ENCODE measurements at places on chromosomes 6 and 20.
A peak's percentile ranks its signal among the peaks of the same experiment; 100 is the strongest.

- DNase-seq, result no peak
These were observed 11.9 kb downstream of the ASF1A start for GRCh38 chr6:118905851-118906250.

- no peak for DNase-seq
These were observed 57.4 kb upstream of the FOXC1 start for GRCh38 chr6:1552296-1552761.

- DNase-seq, result peak; percentile 82
These were observed 59.9 kb downstream of the SULF2 start for GRCh38 chr20:47725248-47725973.

DNA sequence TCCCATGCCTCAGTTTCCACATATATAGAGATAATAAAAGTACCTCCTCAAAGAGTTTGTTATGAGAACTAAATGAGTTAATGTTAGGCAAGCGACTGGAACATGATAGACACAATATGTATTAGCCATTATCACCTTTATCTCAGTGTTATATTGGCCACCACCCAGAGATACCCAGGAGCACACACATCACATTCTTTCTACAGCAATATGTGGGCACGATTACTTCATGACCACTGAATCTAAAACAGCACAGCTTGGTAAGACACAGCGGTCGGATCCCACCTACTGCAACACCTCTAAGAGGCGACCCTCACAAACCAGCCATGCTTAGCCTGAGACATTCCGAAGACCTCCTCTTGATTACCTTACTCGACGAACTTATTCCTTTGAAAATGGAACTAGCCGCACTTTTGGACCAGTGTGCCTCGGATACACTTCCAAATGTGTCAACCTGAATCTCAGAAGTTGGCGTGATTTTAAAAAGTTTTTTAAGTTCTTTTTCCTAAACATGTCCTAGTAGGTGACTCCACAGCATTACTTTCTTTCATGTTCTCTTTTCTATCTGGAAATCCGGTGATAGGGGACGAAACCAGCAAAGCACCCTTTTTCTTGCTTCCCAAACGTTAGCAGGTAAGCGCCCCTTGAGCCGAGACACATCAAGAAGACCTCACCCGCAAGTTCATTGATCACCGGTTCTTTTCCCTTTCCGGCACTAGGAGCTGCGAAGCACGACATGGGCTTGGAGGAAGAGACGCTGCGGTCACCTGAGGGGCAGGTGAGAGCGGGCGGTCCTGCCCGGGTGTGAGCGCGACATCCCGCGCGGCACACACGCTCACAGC, 923 bp downstream of the GMDS start:
- peak; percentile 2 for DNase-seq

GRCh38 chr6:121886223-121886830, 450.9 kb downstream of the GJA1 start:
- DNase-seq, result no peak

- DNase-seq, result no peak
These were observed 30.4 kb downstream of the DEFB114 start for GRCh38 chr6:49933526-49933925.

DNA sequence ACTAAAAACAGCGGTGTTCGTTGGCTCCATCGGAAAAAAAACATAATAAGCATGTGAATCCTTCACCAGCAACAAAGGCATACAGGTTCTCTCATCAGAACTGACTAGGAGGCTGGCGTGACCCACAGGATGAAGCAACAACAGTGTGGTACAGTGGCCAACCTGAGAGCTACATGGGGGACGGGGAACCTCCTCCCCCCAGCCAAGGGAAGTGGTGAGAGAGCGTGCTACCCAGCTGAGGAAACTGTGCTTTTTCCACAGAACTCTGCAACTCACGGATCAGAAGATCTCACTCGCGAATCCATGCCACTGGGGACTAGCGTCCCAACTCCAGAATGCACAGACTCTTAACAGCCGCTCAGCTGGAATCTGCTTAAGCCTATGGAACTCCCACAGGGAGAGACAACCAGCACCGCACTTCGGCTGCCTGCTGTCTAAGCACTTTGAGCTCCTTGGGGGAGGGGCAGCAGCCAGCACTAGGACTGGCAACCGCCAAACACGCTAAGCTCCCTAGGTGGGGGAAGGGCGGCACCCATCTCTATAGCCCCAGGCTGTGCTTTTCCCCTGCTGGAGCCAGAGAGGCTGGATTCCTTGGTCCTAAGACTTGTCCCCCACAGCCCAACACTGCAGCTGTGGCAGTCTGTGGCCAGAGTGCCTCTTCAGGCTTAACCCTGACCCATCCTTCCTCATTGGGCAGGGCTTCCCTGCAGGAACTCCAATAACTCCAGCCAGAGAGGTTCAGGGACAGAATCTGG, 538.3 kb upstream of the BTBD3 start:
- DNase-seq, result no peak

- DNase-seq, result no peak
These were observed 11.6 kb upstream of the ARMC12 start for GRCh38 chr6:35725081-35725708.

DNA sequence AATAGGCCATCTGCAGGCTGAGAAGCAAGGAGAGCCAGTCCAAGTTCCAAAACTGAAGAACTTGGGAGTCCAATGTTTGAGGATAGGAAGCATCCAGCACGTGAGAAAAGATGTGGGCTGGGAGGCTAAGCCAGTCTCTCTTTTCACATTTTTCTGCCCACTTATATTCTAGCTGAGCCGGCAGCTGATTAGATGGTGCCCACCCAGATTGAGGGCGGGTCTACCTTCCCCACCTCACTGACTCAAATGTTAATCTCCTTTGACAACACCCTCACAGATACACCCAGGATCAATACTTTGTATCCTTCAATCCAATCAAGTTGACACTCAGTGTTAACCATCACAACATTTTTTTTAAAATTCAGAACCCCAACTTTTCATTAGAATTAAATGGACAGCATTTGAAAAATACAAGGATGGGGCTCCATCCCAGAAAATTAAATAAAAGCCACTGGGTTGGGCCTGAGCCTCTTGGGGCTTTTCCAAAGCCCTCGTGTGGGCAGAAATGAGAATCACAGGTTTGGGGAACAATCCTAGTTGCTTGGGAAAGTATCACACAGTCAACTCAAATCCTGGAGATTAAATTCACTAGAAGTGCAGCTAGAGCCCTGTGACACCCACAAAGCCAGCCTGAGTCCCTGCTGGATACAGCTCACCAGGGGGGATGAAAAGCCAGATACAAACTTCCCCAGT, 2.2 kb downstream of the CLDN20 start:
- DNase-seq, result no peak

- no peak for DNase-seq
These were observed 121.7 kb downstream of the SYCP2 start for GRCh38 chr20:59811681-59812171.

DNA sequence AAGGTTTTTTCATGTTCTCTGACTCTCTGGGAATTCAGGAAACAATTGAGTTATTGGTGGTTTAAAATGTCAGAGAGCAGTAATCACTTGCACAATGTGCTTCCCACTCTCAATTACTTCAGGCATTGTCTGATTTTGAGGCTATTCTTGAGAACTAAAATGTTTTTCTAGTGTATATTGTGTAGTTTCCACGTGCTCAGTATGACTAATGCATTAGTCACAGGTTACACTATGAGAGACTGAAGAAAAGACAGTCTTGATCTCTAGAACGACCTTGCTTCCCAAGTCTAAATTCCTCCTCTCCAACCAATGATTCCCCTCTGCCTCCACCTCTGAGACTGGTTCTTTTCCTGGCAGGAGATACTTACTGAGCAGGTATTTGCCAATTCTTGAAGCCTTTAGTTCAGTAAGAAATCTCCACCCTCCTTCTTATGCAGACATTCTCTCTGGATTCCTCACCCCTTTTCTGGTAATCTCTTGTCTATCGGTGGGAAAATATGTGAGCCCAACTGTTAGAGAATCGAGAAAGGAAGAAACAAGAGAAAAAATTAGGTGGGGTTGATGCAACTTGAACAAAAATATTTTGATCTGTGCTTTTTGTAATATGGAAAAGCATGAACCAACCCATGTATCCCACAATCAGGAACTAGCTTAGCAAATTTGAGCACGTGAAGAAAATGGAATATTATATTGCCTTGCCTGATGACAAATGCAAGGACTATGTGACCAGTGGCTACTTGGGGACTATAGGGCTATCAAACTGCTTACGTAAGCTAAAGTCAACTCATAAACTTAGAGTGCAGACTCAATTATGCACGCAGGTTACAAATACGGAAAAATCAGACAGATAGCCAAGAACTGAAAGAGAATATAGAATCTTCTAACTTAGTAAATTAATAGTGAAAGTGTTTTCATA, 61.1 kb upstream of the SLC22A16 start:
- DNase-seq, result no peak

- no peak for DNase-seq
These were observed 104.7 kb downstream of the JARID2 start for GRCh38 chr6:15350386-15351083.

- no peak for DNase-seq
These were observed 56.5 kb downstream of the SHLD1 start for GRCh38 chr20:5806457-5807263.

DNA sequence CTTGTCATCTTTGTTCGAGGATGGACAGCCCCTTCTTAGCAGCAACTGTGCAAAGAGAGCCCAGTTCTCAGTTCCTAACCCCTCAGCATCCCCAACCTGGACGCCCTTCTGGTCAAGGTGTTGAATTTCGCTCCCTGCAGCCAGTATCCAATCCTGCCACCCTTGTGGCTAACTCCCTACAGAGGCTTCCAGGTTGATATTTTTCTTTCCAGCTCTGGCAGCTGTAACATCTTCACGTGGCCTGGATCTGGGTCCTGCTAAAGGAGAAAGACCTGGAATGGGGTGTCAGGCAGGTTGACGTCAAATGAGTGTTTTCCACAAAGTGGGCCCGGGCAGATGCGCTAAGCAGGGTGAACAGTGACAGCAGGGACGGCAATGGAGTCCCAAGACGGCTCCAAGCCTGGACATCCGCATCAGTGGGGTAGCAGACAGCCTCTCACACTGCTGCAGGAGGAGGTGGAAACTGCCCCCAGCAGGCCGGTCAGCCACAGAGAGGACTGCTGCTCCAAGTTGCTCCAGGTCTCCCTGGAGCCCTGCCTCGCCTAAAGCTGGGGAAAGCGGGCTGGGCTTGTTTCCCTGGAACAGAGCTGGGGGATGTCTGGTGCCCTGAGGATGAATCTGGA, 1.0 kb upstream of the YTHDF1 start:
- DNase-seq, result no peak

DNA sequence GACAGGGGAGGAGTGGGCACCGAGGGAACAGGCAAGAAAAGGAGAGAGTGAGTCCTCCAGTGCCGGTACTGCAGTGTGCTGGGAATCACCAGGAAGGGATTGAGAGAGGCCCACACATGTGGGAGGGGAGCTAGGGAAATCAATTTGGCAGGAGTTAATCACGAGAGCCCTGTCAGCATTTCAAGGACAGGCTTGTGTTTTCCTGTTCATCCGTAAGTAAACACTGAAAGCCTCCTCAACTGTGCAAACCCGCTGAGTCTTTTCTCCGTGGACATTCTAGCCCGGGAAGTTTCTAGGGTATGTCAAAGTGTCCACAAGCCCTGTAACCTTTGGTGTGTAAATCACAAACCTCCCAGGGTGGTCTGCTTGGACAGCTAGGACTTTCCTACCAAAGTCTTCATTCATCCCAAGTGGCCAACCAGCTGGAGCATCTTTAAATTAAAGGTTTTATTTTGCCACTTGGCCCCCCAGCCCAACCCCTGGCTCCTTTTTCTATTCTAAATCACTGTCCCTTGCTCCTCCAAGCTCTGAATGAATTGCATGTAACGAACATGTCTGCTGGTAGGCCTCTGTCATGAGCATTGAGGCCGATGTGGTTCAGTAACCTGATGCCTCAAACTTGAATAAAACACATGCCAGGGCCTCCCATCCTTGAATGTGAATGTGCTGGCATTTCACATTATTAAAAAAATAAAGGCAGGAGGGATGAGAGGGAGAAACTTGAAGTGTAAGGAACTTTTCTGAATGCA, 149.1 kb downstream of the ZNF217 start:
- peak; percentile 4 for DNase-seq

- DNase-seq, result no peak
These were observed 87.2 kb downstream of the PDE7B start for GRCh38 chr6:135938576-135939207.

DNA sequence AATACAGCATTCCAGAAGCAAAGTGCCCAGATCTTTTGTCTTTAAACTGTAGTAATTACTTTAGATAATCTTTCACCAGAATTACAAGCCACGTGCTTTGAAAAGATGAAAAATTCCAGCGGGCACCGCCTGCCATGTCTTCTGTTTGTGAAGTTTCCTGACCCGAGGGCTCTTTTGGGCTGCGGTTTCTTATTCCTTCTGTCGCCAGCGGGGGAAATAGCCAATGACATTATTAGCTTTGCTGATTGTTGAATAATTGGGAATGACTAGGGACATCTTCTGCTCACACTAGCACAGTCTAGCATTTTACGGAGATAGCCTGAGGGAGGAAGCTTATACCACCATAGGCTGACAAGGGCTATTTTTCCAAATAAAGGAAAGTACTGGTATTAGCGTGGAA, 124.7 kb downstream of the SAMD5 start:
- DNase-seq, result no peak

GRCh38 chr6:147434516-147434915, 74.0 kb upstream of the SAMD5 start:
- DNase-seq, result no peak

DNA sequence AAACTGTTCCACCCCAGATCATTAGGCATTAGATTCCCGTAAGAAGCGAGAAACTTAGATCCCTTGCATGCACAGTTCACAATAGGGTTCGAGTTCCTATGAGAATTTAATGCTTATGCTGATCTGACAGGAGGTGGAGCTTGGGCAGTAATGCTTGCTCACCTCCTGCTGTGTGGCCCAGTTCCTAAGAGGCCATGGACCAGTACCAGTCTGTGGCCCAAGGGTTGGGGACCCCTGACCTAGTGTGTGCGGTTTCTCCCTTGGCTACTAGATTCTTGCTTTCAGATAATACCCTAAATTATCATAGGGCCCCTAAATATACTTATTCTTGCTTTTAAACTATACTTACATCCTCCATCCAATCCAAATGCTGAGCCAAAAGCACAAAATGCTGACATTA, 1.9 kb upstream of the GPSM3 start:
- no peak for DNase-seq

GRCh38 chr20:45238139-45238538, 16.2 kb downstream of the SLPI start:
- no peak for DNase-seq

DNA sequence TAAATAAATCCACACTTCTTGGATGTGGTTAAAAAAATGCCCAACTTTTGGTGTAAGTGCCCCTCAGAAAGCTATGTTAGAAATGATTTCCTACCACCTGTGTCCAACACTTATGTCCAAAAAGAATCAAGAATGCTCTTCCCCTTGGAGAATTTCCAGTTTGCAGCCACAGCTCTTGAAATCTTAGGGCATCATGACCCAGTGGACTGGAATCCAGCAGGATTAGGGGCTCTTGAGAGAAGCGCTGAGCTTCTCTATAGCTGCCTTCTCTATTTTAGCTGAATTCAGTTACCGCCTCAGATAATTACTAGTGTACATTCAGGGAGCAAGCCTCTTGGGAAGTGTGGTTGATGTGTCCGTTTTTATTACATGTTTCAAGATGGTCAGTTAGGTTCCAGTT, 2.5 kb downstream of the PHACTR1 start:
- DNase-seq, result no peak
